ENCODE measurements at places on chromosomes 2 and 18. TPM values are rescaled to one million over a fixed set of nuclear protein-coding genes. Genes with fewer than 3 reads are reported as not detected.

FOXD4L1 gene
- not detected for total RNA-seq

GRHL1 gene
- 1.3 TPM for total RNA-seq

FBXO15 gene
- total RNA-seq: 0.15 TPM

WDR43 gene
- 109 TPM for total RNA-seq

ST6GAL2 gene
- total RNA-seq: not detected

TRAK2 gene
- 28.7 TPM for total RNA-seq

EVA1A gene
- 138 TPM for total RNA-seq

HSBP1L1 gene
- 3.9 TPM for total RNA-seq

NCKAP5 gene
- 2.9 TPM for total RNA-seq

GULP1 gene
- 80.2 TPM for total RNA-seq

AQP12A gene
- total RNA-seq: not detected

IGFBP2 gene
- 151 TPM for total RNA-seq

Data from epithelial cell of umbilical artery (primary cell).